ENCODE measurements at places on chromosomes 7 and 10.
A peak's percentile ranks its signal among the peaks of the same experiment; 100 is the strongest.

GRCh38 chr10:113569576-113569975, 16.7 kb downstream of the HABP2 start:
- no peak for DNase-seq

GRCh38 chr7:55558962-55559920, 13.1 kb downstream of the VOPP1 start:
- no peak for DNase-seq

DNA sequence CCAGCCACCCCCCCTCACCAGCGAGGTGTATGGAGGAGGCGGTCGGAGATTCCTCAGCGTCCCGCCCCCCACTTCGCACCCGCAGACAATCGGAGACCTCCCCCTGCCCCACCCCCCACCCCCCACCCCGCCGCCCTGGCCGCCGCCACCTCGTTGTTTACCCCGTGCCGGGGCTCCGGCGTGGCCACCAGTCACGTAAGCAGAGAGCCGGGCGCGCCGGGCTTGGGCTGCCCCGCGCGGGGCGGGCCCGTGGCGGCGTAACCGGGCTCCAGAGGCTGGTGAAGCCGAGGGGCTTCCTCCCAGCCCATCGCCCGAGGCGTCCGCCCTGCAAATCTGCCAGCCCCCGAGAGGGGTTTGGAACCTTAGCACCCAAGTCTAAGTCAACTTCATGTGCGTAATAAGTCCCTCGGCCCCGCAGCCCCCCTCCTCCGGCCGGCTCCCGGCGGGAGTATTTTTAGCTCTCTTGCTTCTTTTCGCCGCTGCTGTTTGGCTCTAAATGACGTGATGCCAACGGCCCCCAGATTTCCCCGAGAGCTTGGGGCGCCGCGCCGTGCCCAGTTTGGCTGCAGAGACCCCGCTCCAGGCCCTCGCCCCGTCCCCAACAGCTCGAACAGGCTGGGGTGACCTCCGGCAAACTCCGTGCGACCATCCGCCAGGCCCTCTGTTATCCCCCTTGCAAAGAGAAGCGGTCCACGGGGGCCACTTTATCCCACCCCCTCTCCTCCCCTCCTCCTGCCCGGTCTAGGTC, 2.7 kb downstream of the MXI1 start:
- no peak for DNase-seq

DNA sequence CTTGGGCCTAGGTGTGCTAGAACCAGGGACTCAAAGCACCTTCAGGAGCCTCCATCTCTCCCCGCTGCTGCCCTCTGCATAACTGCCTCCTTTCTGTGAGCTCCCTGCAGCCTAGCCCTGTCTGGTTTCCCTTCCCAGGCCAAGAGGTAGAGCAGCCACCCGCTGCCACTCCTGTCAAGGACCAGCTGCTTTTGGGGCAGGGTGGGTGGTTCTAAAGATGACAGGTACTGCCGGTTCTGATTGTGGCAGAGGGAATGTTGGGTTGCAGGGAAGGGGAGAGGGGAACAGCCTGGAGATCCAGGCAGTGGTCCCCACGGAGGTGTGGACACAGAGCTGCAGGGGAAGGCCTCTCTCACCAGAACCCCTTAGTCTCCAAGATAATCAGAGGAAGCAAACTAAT, 3.7 kb upstream of the FLNC start:
- no peak for DNase-seq

DNA sequence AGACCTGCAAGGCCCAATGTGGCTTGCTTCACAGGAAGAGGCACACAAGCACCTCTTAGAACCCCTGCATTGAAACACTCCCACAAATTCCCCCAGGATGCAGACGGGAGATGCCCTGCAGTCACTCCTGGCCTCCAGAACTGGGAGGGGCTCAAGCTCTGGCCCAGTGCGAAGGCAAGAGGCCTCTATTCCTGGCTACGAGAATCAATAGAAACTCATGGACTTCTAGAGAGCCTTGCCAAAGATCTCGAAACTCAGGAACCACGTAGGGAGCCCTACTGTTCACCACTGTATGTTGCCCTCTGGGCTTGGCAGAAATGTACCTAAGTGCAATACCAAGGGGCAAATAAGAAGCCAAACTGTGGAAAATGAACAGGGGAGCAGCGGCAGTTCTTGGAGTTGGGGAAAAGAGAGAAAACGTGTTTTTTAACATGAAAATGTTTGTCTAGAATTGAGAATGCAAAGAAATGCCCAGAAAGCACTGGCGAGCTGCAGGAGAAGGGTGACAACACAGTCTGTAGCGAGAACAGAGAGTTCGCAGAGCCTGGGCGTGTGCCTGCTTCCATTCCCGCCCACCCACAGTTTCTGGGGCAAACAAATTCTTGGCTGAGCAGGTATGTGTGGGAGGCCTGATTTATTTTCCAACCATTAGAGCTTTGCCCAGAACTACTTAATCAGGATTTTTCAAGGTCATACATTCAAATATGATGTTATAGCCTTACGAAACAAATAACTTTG, 260.5 kb upstream of the KLF14 start:
- DNase-seq = no peak

DNA sequence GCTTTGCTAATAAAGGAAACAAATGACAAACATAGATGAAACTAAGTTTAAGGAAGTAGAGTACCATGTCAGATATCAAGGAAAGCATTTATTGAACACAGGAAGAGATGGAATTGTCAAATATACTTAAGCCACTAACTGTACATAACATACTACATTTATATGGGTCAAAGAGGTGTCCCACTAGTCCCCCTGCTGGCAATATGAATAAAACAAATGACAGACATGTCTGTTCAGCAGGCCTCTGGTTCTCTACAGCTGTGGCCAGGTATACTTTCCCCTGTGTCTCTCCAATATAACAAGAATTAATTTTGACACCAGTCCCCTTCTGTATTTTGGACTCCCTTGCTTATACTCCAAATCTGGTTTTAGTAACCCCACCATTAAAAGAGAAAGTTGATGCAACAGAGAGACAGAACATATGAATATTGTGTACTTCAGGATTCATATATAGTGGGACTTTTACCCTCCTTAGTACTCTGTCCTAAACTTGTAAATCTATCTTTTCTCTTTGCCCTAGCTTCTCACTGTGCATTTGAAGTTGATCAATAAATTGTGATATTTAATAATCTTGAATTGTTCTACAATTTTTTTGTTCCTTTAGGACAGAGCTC, 42.9 kb downstream of the CD36 start:
- no peak for DNase-seq

GRCh38 chr10:130914367-130914766, 397.2 kb downstream of the TCERG1L start:
- no peak for DNase-seq

DNA sequence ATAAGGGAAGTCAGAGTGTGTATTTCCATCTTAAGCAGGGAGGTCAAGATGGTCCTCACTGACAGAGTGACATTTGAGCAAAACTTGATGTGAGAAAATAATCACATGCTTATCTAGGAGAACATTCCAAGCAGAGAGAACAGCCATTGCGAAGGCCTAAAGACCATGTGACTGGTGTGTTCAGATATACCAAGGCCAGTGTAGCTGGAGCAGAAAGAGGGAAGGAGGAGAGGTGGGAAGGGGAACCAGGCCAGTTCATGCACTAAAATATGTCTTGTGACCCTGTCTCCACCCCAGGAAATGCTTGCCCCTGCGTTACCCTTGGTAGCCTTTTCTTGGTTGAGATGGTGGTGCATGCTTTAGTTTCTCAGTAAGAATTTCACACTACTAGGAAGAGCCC, 77.4 kb downstream of the CACNB2 start:
- no peak for DNase-seq

GRCh38 chr7:158821171-158822031, 7.9 kb downstream of the ESYT2 start:
- no peak for DNase-seq

DNA sequence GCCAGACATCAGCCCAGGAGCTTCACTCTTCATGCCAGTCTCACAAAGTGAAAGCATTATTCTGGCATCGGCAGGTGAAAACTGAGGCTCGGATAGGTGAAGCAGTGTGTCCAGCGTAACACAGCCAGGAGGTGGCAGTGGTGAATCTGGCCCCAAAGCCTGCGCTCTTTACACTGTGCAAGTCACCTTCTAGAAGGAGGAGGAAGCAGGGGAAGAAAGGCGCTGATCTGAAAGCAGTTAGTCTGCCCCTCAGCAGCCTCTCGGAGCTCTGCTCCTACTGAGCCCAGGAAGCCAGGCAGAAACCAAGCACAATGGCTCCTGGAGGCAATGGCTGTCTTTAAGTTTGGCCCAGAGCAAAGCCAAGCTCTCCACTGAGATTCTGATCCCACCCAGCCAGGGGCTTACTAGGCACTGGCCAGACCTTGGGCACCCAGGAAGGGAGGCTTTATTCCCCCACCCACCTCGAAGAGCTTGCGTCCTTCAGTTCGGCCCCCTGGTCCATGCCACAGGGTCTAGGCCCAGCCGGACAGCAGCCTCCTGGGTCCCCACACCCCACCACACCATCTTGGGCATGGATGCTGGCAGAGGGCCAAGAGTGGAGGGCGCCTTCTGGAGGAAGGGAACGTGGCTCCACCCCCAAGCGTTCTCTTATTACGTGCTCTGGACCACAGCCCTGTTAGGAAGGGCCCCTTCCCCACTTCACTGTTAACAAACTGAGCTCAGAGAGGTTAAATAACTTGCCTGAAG, 104.5 kb downstream of the GRID1 start:
- DNase-seq = peak; percentile 29

DNA sequence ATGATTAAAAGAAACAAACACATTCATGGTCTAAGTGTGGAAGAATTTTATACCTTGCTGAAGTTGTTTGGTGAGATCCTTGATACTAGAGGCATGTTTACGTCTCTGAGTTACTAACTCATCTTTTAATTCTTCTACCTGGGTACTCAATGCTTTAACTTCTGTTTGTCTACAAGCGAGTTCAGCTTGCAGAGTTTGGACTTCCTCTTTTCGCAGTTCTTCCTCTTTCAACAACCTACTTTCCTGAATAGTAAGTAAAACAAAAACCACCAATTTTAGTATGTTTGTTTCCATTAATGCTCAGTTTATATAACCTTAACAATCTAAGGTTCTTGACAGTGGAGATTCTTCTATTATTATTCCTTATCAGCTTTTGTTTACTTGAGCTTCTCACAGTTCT, 42.9 kb downstream of the CCDC186 start:
- DNase-seq = no peak

- no peak for DNase-seq
These were observed 25.3 kb downstream of the IL2RA start for GRCh38 chr10:6036861-6037321.

- DNase-seq = no peak
These were observed 82.5 kb downstream of the OAT start for GRCh38 chr10:124336186-124336585.

- DNase-seq = no peak
These were observed 7.9 kb upstream of the EMX2 start for GRCh38 chr10:117534321-117535297.

DNA sequence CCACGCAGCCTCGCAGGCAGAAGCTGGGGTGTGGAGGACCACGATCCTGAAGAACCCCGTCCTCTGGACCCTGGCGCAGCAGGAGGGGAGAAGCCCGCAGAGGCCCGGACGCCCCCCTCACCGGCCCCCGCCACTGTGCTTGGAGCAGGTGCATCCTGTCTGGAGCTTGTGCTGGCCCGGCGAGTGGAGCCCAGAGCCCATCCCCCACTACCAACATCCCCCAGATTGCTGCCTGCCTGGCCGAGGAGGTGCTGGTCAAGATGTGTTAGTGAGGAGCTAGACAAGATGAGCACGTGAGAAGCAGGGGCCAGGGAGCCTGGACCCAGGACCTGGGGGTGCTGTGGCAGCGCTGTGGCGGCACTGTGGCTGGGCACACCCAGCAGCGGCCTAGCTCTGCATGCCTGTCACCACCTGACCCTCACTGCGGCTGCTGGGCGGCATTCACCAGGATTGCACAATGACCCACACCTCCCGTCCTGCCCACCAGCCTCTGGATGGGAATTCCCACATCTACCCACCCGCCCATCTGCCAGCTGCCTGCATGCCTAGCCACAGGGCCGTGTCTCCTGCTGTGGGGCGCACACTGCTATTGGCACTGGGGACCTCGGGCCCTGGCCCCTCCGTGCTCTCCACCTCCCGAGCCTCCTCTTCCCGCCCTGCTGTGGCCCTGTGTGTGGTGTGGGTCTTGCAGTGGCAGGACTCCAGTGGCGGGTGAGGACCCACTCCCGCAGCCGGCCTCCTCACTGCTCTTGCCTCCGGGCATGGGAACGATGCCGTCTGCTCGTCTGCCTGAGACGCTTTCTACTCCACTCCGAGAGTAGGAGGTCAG, 11.8 kb downstream of the GPR146 start:
- no peak for DNase-seq

GRCh38 chr7:101119876-101120275, 7.0 kb upstream of the SERPINE1 start:
- no peak for DNase-seq

DNA sequence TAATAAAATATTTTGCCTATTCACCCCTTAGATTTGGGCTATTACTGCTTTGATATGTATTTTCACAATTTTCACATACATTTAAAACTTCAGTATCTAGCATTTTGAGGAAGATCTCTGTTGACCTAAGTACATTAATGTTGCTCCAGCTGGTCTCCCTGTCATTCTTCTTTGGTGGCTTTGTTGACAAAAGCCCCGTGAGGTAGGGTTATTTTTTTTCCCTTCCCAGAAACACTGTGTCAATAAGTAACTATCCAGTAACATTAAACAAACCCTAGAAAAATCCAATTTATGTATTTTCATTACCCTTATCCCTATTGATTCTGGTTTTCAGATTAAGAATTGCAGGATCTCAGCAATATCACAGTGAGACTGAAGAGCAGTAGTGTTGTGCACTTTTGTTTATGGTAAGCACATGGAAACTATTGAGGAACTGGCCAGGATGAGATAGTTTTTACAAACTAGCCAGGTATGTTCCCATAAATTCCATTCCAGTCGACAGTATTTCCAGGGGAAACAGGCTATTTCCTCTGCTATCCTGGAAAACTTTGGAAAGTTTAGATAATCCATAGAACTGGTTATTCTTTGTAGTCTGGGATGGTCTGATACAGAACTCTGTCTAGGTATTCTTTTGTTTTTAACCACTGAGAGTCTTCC, 198.2 kb downstream of the PON1 start:
- DNase-seq = no peak

- DNase-seq = no peak
These were observed 217.9 kb downstream of the SKAP2 start for GRCh38 chr7:26646336-26647048.

DNA sequence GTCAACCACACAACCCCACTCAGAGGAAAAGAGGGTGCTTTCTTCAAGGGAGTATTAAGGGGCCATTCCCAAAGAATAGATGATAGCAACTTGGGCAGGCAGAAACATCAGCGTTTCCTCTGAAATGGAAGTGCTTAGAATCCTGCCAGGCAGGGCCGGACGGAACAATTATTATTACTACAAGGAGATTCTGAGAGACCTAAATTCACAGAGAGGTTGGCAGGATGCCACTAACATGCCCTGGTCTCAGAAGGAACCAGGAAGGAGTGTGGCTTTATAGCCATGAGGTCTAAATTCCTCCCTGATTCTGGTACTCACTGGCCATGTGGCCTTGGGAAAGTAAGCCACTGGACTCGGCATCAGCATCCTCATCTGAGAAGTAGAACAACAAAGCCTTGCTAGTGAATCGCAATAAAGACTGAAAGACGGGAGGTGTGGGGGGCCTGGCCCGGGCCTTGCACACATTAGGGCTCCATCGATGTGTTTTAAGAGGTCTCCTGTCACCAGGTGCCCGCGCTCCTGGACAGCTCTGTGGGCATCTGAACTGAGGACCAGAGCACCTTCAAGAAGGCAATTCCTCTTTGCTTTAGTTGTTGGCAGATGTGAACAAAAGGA, 131.5 kb downstream of the OAT start:
- DNase-seq = no peak

Measured in DMS79 treated with DMSO at 0.1 percent for 48 hours (cell line).